ENCODE measurements at places on chromosomes 2 and 18. TPM values are rescaled to one million over a fixed set of nuclear protein-coding genes. Genes with fewer than 3 reads are reported as not detected.

DNA sequence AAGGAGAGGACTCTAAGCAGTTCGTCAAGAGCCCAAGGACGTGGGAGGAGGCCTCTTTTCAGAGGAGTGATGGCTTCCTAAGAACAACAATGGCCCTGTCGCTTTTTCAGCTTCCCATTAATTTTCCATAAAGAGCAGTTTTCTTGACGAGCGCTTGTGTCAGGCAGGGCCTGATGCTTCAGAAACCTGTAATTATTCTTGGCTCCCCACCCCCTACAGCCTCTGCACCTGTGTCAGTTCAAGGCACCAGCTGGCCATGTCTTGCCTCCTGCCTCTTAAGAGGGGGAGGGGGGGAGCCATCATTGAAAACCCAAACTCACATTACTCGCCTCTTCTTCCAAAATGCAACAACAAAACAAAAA lies 32.3 kb downstream of the KLF7 start:
- no peak for DNase-seq

GRCh38 chr2:174561972-174562370 lies 35.6 kb downstream of the WIPF1 start:
- no peak for DNase-seq

- no peak for DNase-seq
These were observed 213.6 kb downstream of the GLI2 start for GRCh38 chr2:120949027-120949956.

- no peak for DNase-seq
These were observed 38.9 kb upstream of the RALBP1 start for GRCh38 chr18:9436206-9436929.

DPYSL5 gene
- 0.39 TPM for total RNA-seq

FOXD4L1 gene
- not detected for total RNA-seq

CDCA7 gene
- total RNA-seq, result 2.2 TPM

C2orf72 gene
- not detected for total RNA-seq

RAD51AP2 gene
- not detected for total RNA-seq

Data from psoas muscle (tissue), 8 donors.